Suprapubic skin (tissue), 4 donors: ENCODE measurements at places on chromosomes 1 and 21. TPM values are rescaled to one million over a fixed set of nuclear protein-coding genes. Genes with fewer than 3 reads are reported as not detected.

GRCh38 chr1:210360852-210361477, 32.3 kb downstream of the HHAT start:
- no peak for DNase-seq

GRCh38 chr1:12057382-12057781, 5.7 kb upstream of the TNFRSF8 start:
- DNase-seq = no peak

EXO1 gene
- 0.98 TPM for total RNA-seq

COL24A1 gene
- total RNA-seq = 1.8 TPM

GRCh38 chr1:110726755-110727154, 52.0 kb upstream of the KCNA3 start:
- DNase-seq = no peak

HSPA6 gene
- total RNA-seq = 8.1 TPM

A3GALT2 gene
- not detected for total RNA-seq

IQGAP3 gene
- 5.2 TPM for total RNA-seq

- no peak for DNase-seq
Measured at GRCh38 chr1:155884031-155884960, 24.9 kb downstream of the SYT11 start.

DNA sequence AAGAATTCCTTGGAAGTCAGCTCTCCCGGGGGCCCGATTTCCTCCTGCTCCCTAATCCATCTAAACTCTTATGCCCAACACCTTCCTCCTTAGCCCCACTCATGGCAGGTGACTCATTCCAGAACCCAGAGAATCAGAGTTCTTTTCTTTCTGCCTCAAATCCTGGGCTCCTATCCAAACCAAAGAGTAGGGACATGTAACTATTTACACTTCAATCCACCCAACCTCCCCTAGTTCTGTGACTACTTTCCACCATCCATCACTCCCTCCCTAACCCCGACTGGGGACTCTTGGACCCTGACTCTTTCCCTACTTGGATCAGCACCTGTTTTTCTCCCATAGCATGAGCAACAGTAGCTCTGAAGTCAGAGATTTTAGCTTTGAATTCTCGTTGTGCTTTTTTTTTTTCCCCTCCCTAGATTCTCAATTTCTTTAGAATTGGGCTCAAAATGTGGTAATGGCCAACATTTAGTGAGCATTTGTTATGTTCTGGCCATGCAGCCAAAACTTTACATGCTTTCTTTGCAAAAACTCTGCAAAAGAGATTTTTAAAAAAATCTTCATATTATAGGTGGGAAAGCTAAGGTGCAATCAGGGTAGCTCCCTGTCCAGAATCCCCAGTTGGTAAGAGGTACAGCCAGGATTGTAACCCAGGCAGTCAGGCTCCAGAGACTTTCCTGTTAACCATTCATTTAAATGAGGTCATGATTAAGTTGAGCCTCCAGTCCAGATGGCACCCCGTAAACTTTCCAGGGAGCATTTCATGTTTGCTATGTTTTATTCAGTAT, 7.5 kb upstream of the CYP4A11 start:
- DNase-seq = no peak

TNFRSF1B gene
- 35.2 TPM for total RNA-seq

DNA sequence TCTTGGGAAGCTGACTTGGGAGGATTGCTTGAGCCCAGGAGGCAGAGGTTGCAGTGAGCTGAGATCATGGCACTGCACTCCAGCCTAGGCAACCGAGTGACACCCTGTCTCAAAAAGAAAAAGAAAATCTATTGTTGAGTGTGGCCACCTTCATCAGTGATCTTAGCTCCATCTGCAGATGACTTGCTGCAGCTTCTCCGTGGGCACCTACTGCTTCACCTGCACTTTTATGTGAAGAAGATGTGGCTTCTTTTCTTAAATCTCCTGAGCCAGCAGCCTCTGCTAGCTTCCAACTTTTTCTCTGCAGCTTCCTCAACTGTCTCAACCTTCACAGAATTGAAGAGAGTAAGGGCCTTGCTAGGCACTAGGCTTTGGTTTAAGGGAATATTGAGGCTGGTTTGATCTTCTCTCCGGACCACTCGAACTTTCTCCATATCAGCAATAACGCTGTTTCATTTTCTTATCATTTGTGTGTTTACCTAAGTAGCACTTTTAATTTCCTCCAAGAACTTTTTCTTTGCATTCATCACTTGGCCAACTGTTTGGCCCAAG, 28.0 kb downstream of the AGPAT3 start:
- no peak for DNase-seq

DNA sequence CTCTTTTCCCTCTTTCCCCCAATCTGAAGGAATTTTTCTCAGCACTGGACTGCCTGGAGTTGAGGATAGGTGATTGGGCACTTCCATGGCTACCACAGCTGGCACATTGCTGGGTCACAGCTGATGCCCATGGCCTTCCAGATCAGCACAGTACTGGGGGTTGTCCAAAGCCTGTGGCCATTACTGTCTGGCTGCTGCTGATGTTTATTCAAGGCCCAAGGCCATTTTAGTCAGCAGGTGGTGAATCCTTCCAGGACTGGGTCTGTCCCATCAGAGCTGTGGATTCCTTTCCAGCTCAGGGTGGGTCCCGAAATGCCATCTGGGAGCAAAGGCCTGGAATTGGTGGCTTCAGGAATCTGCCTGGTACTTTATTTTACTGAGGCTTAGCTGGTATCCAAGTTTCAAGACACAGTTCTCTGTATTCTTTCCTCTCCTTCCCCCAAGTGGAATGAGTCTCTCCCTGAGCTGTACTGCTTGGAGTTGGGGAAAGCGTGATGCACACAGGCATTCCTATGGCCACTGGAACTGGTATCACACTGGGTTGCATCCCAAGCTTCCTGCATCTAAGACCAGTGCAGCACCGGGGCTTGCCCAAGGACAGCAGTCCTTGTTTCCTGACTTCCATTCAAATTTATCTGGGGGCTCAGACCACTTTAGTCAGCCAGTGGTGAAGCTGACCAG, 19.1 kb downstream of the GPR88 start:
- no peak for DNase-seq

CYP4Z1 gene
- 0.81 TPM for total RNA-seq

DNA sequence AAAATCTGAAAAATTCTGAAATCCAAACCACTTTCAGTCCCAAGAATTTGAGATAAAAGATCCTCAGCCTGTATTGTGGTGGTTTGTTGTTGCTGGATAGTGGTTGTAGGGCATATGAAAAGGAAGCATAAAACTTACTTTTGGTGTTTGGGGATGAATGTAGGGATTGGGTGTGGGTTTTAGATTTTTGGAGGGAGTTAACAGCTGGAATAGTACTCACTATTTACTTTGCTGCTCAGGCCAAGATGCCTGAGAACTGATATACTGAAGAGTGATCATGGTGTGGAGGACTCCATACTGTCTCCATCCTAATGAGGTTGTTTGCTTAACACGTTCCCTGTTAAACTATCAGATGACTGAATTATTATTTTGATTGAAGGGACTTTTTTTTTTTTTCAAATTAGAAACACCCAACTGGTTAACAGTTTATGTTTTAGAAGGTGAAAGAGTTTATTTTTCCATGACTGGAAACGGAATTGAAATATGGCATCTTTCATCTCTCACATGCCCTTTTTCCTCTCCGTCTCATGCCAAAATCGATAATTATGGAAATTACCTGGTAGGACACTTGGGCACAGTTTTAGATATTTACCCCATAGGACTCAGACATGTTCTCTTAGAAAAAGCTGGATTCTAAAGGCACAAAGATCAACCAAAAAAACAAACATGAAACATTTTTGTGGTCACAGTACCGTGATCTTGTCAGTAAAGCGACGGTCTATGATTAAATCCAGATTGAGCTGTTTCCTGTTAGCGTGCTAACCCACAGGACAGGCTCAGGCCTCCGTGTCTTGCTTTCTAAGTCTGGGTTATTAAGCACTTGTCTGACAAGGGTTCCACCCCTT, 37.3 kb downstream of the RGL1 start:
- no peak for DNase-seq

CD101 gene
- 1.2 TPM for total RNA-seq

KCND3 gene
- 10.3 TPM for total RNA-seq

ZYG11B gene
- total RNA-seq = 38.5 TPM

DNA sequence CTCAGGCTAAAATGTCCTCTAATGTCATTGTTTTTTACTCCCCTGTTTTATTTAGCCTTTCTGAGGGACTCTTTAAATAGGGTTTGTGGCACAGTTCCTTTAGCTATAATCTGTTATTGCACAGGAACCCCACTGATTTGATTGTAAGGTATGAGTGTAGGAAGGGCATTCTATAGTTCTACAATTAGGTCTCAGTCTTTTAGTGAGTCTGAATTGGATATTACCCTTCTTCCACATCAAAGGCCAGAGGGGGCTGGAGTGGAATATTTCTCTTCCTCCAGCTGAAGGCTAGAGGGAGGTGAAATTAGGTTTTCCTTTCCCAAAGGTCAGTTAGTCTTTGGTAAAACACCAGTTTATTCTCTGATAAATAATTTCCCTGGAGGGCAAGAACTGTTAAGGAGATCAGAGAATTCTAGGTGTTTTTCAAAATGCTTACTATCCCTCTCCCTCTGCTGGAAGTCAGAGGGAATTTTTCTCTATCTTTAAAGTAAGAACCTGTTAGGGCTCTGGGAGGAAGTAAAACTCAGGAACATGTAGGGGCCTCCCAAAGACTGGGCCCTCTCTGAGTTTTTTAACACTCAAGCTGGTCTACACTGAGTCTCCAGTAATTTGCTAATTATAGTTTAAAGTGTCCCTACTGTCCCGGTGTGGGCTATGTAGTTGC, 176.3 kb upstream of the ZNHIT6 start:
- no peak for DNase-seq

TMEM52 gene
- total RNA-seq = 3.1 TPM

DNA sequence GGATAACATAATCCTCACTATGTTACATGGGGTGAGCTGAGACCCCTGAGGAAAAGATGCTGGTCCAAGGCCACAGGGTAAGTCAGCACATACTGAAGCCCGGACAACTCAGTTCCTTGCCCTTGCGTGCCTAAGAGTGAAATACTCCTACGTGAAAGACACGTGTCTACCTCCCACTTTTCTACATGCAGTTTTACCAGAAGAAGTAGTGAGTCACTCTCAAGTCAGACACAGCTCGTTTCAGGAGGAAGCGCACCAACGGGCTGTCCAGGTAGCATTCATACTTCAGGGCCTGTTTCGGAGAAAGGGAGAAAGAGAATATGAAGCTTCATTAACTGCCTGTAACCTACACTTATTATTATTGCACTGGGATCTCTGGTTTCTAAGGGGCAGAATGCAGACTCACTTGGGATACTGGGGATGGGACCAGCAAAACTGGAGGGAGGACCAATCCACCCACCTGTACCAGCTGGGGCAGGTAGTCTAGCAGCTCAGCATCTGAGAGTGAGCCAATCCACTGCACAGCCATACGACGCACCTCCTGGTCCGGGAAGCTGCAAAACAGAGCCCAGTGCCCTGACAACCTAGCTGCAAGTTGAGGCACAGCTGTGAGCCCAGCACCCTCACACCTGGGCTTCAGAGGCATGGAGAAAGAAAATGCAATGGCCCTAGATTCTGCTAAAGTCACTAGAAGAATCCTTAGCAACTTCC, 32.4 kb upstream of the PPP1R15B start:
- no peak for DNase-seq

DNA sequence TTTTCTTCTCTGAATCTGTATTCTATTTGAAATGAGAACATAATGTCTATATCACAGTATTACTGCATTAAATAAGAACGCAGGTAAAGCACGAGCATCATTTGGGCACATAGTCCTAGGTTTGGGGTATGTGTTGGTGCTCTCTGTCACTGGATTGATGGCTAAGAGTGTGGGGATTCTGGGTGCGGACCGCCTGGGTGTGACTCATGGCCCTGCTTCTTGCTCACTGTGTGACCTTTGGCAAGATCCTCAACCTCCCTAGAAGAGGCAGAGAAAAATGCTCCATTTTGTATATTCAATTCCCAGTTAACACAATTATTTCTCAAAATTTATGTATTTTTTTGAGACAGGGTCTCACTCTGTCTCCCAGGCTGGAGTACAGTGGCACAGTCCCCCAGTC, 99.7 kb downstream of the LAMC2 start:
- no peak for DNase-seq

LAMB3 gene
- 165 TPM for total RNA-seq

- no peak for DNase-seq
Measured at GRCh38 chr1:229864686-229865230, 202.3 kb upstream of the GALNT2 start.

GRCh38 chr1:185250063-185250462, 67.0 kb downstream of the IVNS1ABP start:
- DNase-seq = no peak

- no peak for DNase-seq
Measured at GRCh38 chr1:36843906-36844610, 190.3 kb downstream of the GRIK3 start.

- no peak for DNase-seq
Measured at GRCh38 chr1:51190961-51191360, 45.1 kb upstream of the RNF11 start.

OR2L3 gene
- not detected for total RNA-seq

DNA sequence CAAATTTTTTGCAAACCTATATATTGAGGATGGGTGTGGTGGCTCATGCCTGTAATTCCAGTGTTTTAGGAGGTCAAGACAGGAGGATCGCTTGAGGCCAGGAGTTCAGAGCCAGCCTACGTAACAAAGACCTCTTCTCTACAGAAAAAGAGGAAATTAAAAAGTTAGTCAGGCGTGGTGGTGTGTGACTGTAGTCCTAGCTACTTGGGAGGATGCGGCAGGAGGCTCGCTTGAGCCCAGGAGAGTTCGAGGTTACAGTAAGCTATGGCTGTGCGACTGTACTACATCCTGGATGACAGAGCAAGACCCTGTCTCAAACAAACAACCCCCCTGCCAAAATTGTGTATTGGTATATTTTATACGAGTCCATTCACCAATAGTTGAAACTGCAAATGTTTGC, 589.7 kb downstream of the DPYD start:
- DNase-seq = no peak

GRCh38 chr1:8370046-8370881, 52.4 kb downstream of the SLC45A1 start:
- no peak for DNase-seq

DNA sequence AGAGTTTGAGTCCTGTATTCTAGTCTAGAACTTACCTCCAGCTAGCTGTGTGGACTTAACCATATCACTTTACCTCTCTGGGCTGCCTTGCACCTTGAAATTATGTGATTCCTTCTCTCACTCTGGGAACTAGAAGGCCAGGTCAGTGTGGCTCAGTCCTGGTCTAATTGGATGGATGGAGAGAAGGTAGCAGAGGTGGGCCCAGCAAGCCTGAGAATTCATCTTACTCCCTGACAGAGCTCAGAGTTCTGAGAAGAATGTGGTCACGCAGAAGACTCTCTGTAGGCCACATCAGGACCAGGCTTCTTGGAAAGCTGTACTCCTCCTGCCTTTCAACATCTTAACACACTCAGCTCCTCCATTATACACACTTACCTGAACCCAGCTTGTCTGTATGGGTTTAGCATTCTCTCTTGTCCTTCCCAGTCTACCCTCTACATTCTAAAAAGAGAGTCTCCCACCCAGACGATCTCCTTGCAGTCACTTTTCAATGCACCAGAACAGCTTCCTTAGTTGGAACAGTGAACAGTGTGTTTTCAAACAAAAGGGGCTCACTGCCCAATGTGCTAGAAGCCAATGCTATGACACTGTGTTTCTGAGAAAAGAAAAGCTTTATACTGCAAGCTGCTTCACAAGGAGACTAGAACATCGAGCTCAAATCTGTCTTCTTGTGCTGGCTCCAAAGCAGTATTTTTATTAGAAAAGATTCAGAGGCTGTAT, 60.5 kb downstream of the CAPN9 start:
- no peak for DNase-seq

C1orf116 gene
- total RNA-seq = 95.8 TPM

GRCh38 chr1:206967096-206967849, 3.0 kb downstream of the FCAMR start:
- DNase-seq = no peak

- DNase-seq = no peak
Measured at GRCh38 chr1:29657816-29658215, 421.5 kb downstream of the PTPRU start.
